Naive thymus-derived CD4-positive, alpha-beta T cell (primary cell): ENCODE measurements at places on chromosomes 6 and 20. TPM values are rescaled to one million over a fixed set of nuclear protein-coding genes. Genes with fewer than 3 reads are reported as not detected.

PRKN gene
- total RNA-seq: 8.1 TPM

BTBD3 gene
- 3.0 TPM for total RNA-seq

FIG4 gene
- 13.4 TPM for total RNA-seq

SEMG1 gene
- not detected for total RNA-seq
